Stimulated activated CD4-positive, alpha-beta T cell treated with anti-CD3 and anti-CD28 coated beads, Interleukin-15, amount 100 ng/mL, for 48 hours (primary cell): ENCODE measurements at places on chromosomes 5 and 9.

DNA sequence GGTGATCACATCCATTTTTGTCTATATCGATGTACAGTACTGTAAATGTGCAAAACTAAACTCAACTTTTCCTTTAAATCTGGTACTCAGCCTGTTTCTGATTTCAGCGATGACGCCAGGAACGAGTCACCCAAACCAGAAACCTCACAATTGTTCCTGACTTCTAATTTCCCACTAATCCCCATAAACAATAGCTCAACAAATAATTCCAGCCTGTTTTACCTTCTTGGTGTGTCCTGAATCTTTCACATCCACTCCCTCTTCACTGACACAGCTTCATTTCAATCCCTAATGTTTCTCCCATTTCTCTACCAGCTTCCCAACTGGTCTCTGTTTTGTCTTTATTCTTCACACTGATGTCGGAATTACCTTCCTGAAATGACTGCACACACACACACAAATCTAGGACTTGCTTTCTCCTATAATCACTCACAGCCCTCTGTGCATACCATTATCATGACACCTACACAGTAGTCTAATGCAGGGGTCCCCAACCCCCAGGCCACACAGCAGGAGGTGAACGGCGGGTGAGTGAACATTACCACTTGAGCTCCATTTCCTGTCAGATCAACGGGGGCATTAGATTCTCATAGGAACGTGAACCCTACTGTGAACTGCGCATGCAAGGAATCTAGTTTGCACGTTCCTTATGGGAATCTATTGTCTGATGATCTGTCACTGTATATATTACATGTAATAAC, 97.8 kb upstream of the SLC30A5 start:
- DNase-seq: no peak

- DNase-seq: no peak
Observed at GRCh38 chr5:83937837-83938236, 217.2 kb upstream of the HAPLN1 start.

DNA sequence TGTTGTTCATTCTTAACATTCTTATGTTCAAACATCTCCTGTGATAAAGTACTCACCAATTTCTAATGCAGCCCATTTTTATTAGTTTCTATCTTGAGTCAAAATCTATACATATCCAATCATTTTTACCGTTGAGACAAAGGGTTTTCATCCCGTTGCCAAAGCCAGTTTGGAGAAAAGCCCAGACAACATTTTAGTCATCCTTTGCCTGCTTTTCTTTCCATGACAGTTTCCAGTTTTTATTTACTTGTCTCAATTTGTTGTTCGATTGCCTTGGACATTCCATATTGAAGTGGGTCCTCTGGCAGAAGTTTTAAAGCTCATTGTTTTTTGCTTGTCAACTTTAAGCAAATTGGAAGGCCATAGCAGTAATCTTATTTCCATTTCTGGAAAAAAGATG, 123.9 kb downstream of the RAB3C start:
- no peak for DNase-seq

GRCh38 chr5:94890907-94891306, 272.4 kb downstream of the SLF1 start:
- DNase-seq: no peak

GRCh38 chr9:14027116-14027800, 286.7 kb downstream of the NFIB start:
- DNase-seq: no peak

DNA sequence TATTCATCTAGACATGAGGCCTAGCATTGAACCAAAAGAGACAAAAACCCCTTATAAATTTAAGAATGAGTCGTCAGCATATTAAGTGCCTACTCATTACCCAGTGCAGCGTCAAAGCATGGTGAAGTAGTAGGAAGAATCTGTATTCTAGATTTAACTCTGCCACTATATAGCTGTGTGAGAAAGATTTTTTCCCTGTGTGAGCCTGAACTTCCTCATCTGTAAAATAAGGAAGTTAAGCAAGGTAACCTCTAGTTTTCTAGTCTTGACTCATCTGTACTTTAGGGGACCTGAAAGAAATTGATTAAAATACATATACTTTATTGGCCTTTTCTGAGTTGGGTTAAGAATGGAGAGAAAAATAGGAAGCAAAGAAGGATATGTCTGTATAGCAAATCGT, 82.1 kb upstream of the RUSC2 start:
- DNase-seq: no peak

DNA sequence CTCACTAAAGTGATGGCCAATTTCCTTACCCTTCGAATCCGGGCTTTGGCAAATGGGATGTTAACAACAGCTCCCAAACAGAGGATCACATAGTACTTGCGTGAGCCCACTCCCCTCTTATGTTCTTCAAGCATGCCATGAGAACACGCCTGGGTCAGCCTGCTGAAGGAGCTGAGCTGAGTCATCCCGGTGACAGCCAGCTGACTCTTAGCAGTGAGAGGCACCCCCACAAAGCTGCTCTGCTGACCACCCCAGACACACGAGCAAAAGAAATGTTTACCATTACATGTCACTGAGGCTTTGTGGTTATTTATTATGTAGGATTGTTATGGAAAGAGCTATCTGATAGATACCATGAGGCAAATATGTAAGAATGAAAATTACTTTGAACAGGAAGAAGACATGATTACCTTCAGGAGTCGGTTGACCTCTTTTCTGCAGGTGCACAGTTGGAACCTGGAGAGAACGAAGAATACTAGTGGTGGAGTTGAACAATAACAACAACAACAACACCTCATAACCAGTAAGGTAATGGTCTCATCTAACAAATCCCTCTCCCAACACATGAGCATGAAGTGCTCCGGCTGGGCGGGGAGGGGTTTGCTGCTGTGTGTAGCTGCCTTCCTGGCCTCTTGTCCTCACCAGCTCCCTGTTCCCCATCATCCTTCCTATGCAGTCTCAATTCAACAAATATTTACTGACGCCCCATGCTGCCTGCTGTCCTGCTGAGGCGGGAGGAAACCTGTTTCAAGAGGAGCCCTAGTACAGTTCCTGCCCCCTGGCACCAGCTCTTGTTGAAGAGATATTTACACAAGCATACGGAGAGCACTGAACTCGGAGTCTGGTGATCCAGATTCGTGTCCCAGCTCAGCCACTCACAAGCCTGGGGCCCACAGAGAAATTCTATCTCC, 69.4 kb upstream of the LHFPL2 start:
- no peak for DNase-seq

DNA sequence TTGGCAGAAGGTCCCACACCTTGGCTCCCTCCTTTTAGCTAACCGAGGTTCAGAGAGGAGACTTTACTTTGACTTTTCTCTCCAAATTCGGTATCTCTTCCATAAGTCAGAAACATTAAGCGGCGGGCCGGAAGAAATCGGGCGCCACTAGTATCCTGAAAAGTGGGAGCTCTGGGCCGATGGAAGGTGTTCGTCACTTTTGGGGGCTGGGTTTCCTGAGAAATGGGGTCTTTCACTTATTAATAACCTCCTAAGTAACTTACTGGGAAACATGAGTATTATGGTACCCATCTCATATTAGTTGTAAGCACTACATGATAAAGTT, 716 bp downstream of the STX17 start:
- no peak for DNase-seq

- no peak for DNase-seq
Observed at GRCh38 chr5:139275956-139276355, 17.6 kb upstream of the MATR3 start.

- DNase-seq: no peak
Observed at GRCh38 chr5:122154910-122155309, 25.6 kb downstream of the ZNF474 start.

GRCh38 chr9:90142580-90142979, 500.0 kb downstream of the DIRAS2 start:
- peak; percentile 33 for DNase-seq

DNA sequence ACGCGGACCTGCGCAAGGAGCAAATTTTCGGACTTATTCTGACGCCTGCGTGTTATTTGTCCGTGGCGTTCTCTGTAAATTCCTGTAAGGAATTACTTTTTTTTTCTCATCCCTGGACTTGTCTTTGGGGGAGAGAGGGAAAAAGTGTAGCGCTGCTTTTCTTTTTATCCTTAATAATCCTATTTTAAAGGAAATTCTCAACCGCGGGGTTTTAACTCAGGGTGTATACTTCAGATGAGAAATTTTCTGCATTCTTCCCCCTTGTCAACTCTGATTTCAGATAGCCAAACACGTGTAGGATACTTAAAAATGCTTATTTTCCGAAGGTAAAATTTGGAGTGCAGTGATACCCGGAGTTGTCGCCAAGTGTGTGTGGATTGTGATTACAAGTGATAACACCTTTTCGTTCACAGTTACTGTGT, 853 bp downstream of the DCP2 start:
- no peak for DNase-seq

GRCh38 chr9:98314381-98315066, 59.1 kb upstream of the TBC1D2 start:
- DNase-seq: no peak

DNA sequence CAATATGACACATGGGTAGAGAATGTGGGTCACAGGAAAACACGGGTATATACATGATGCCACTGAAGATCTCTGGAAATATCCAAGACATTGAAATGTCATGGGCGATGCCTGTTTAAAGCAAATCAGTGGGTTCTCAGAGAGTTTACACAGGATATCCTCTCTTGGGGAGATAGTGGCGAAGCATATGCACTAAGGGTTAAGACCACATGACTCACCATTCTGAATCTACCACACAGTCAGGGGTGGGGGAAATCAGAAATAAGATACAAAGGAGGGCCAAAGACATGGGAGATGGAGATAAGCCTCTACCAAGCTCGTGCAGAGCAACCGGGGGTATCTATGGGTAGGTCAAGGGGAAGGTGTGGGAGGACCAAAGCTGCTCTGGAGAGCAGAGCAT, 58.8 kb downstream of the SH3PXD2B start:
- DNase-seq: no peak

- no peak for DNase-seq
Observed at GRCh38 chr5:6260846-6261245, 117.5 kb downstream of the MED10 start.

GRCh38 chr9:113738496-113738892, 137.6 kb upstream of the ZNF618 start:
- DNase-seq: no peak

DNA sequence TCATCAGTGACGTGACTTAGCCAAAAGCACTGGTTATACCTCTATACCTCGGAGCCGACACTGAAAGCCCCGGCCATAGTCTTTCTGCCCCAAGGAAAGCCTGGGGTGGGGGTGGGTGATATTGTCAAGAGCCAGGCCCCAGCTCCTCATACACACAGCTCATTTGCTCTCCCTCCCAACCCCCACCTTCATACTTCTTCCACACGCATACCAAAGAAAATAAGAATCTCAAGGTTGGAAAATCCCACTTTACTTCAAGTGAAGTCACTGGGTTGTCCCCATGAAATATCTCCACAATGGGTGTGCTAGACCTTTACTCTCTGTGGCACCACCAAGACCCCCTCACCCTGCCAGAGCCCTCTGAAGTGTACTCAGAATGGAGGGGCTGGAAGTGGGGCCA, 27.1 kb upstream of the MGAT1 start:
- no peak for DNase-seq

DNA sequence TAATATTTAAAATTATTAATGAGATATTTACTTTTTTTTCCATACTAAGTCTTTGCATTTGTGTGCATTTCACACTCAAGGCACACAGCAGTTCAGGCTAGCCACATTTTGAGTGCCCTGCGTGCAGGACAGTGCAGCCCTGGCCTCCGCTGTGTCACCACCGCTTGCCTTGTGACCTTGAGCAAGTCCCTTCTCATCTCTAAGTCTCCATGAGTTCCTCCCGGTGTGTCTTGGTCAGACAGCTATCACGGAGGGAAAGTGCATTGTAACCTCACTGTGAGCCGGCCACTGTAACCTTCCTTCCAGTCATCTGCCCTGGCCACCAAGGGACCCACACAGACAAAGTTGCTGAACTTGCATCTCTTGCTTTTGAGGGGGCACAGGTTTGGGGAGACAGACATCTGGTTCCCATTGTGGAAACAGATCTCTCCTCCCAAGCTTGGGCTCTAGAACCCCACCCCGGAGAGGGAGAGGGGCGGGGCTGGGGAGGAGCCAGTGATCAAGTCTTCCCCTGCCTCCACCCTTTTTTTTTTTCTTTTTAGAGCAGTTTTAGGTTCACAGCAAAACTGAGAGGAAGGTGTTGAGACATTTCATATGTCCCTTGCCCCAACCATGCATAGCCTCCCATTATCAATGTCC, 96.8 kb downstream of the C9orf50 start:
- DNase-seq: no peak

GRCh38 chr5:90307782-90308181, 101.8 kb downstream of the CETN3 start:
- DNase-seq: no peak

GRCh38 chr9:130713286-130713960, 19.8 kb downstream of the EXOSC2 start:
- no peak for DNase-seq

DNA sequence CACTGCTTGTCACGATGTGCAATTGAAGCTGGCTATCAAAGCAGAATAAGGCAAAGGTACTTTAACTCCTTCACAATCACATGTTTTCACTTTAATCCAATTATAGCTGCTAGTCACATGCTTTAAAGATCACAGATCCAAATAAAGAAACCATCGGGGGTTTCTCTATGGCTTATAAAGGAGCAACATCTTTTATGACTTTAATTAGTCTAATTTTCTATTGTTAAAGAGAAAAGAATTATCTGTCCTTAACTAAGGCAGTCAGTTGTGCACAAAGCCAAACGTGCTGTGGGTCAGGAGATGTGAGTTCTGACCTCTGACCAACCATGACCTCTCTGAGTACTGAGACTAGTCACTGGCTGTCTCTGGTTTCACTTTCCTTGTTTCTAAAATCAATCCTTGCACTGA, 561.1 kb downstream of the RAB3C start:
- no peak for DNase-seq

DNA sequence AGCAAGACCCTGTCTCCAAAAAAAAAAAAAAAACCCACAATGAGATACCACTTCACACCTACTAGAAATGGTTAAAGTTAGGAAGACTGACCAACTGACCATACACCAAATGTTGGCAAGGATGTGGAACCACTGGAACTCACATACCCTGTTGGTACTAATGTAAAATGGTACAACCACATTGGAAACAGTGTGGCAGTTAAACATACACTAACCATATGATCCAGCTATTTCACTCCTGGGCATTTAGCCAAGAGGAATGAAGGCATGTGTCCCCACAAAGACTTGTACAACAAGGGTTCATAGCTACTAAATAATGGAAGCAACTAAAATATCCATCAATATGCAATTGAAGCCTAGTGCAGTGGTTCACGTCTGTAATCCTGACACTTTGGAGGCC, 21.3 kb downstream of the NAIF1 start:
- no peak for DNase-seq

DNA sequence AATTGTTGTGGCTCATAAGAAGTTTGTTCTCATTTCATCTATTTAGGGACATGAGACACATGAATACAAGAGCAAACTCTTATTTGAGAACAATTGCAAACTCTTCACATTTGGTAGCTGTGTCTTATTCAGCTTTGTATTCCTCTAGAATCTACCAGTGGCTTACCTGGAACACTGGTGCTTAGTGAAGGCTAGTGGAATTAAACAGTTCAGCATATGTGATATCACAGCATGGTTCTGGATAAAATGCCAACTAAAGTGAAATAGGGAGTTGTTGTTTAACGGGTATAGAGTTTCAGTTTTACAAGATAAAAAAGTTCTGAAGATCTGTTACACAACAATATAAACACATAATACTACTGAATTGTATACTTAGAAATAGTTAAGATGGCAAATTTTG, 48.9 kb downstream of the NRG2 start:
- no peak for DNase-seq

GRCh38 chr5:10400411-10400810, 41.3 kb upstream of the ROPN1L start:
- DNase-seq: no peak

GRCh38 chr5:149700347-149700746, 29.8 kb upstream of the PPARGC1B start:
- no peak for DNase-seq
